Smooth muscle cell of the pulmonary artery (primary cell): ENCODE measurements at places on chromosomes 7 and 10. TPM values are rescaled to one million over a fixed set of nuclear protein-coding genes. Genes with fewer than 3 reads are reported as not detected.

The MUC3A gene
- total RNA-seq: not detected in 2 replicates

The MGMT gene
- 9.4 and 13.0 TPM in 2 replicates for total RNA-seq

The GSTO2 gene
- 1.8 and 4.6 TPM in 2 replicates for total RNA-seq

The KCNMA1 gene
- total RNA-seq: 71.3 and 116 TPM in 2 replicates

The STEAP1 gene
- 48.2 and 62.2 TPM in 2 replicates for total RNA-seq

The ZNF425 gene
- 2.5 and 3.7 TPM in 2 replicates for total RNA-seq

The PODXL gene
- total RNA-seq: 1.6 and 23.8 TPM in 2 replicates

The CYP26C1 gene
- total RNA-seq: 0.07 and 0.10 TPM in 2 replicates

The HOXA11 gene
- total RNA-seq: 0.13 TPM in 1 of 2 replicates, not detected in the other

The TDRD1 gene
- 0.13 and 1.2 TPM in 2 replicates for total RNA-seq

The SEMA3A gene
- total RNA-seq: 52.1 and 109 TPM in 2 replicates

The RNLS gene
- 9.3 and 15.6 TPM in 2 replicates for total RNA-seq

The ZPBP gene
- not detected in 2 replicates for total RNA-seq

The TMEM139 gene
- total RNA-seq: 0.23 TPM in 1 of 2 replicates, not detected in the other

The LLCFC1 gene
- total RNA-seq: not detected in 2 replicates

The TMEM106B gene
- total RNA-seq: 68.2 and 79.7 TPM in 2 replicates
